ENCODE measurements at places on chromosomes 12 and 14. TPM values are rescaled to one million over a fixed set of nuclear protein-coding genes. Genes with fewer than 3 reads are reported as not detected.

Gene SLC2A14
- not detected for total RNA-seq

GRCh38 chr14:72383865-72384264 is 451.6 kb downstream of the RGS6 start:
- 0 out of 2 replicates have a peak, but pooled peaks cover 6% of the 10 kb centered on the region for H3K27me3 ChIP-seq
- peak overlapping the region; percentile 17 for H3K4me3 ChIP-seq
- H3K27ac ChIP-seq, result no peak overlapping the region
- H3K36me3 ChIP-seq, result no peaks in the 10 kb centered on the region

Gene LTB4R
- 2.4 TPM for total RNA-seq

DNA sequence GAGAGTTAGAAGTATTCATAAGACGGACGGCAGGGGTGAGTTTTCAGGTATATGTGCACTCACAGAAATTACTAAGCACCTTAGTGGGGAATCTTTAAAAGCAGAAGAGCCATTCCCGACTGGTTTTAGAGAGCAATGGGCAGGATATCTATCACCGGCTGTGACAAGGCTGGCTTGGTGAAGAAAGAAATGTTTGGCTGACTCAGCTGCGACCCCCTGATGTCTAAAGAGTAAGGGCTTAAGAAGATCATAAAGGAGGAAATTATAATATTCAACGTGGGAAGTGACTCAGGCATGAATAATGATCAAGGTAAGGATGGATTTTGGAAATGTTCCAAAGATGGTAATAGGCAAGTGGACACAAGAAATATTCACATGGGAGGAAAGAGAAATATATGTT is 407.6 kb downstream of the TMEM132D start:
- no peak overlapping the region for H3K4me3 ChIP-seq
- no peaks in the 10 kb centered on the region for H3K27me3 ChIP-seq
- H3K27ac ChIP-seq, result no peak overlapping the region
- no peaks in the 10 kb centered on the region for H3K4me1 ChIP-seq
- H3K36me3 ChIP-seq, result no peaks in the 10 kb centered on the region

Gene CPNE6
- total RNA-seq, result not detected

DNA sequence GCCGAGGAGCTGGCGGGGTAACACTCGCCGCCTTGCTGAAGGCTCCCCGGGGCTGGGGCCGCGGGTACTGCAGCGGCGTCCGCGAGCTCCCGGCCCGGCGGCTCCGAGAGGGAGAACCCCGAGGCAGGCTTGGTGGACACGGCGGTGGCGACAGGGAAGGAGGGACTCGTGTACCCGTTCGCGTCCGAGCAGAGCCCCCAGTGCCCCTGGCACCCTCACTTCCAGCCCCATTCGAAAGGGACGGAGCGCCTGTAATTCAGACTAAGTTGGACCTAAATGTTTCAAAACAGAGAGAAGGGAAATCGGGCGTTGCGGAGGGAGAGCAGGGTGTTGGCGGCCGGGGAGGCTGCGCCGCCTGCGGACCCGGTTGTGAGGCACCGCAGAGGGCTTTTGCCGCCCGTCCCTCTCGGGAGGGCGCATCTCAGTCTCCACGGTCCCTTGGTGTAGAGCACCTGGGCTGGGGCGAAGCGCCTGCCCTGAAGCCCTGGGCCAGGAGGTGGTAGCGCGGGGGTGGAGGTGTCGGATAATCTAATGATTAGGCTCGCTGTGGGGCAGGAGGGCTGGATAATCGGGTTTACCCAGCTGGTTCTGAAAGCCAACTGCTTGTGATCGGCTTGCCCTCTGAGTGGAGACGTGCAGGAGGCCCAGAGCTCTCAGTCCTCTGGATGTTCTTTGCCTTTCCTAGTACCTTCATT is 771 bp downstream of the DAAM1 start:
- H3K4me1 ChIP-seq, result peaks cover 21% of the 10 kb centered on the region
- H3K36me3 ChIP-seq, result no peaks in the 10 kb centered on the region
- H3K27me3 ChIP-seq, result no peaks in the 10 kb centered on the region
- DNase-seq, result peak; percentile 78
- H3K4me3 ChIP-seq, result peak overlapping the region; percentile 90
- H3K27ac ChIP-seq, result peak overlapping the region; percentile 82

GRCh38 chr14:36797634-36798033 is 136.0 kb downstream of the PAX9 start:
- H3K4me1 ChIP-seq, result no peaks in the 10 kb centered on the region
- no peaks in the 10 kb centered on the region for H3K27me3 ChIP-seq
- H3K36me3 ChIP-seq, result no peaks in the 10 kb centered on the region
- no peak for DNase-seq
- no peak overlapping the region for H3K4me3 ChIP-seq

GRCh38 chr14:53128303-53129028 is 24.7 kb downstream of the DDHD1 start:
- H3K27me3 ChIP-seq, result no peaks in the 10 kb centered on the region
- no peak for DNase-seq
- H3K4me3 ChIP-seq, result no peak overlapping the region
- H3K4me1 ChIP-seq, result peaks cover 28% of the 10 kb centered on the region
- no peaks in the 10 kb centered on the region for H3K36me3 ChIP-seq

- H3K4me1 ChIP-seq, result no peaks in the 10 kb centered on the region
- no peak for DNase-seq
- H3K27ac ChIP-seq, result no peak overlapping the region
- no peaks in the 10 kb centered on the region for H3K27me3 ChIP-seq
- no peak overlapping the region for H3K4me3 ChIP-seq
These were observed 5.9 kb upstream of the ADSS1 start for GRCh38 chr14:104718147-104718546.

Gene IGF1
- 1.4 TPM for total RNA-seq

GRCh38 chr12:14190694-14191093 is 174.8 kb upstream of the ATF7IP start:
- no peak overlapping the region for H3K4me3 ChIP-seq
- peaks cover 10% of the 10 kb centered on the region for H3K27me3 ChIP-seq
- DNase-seq, result no peak
- H3K27ac ChIP-seq, result no peak overlapping the region
- H3K36me3 ChIP-seq, result no peaks in the 10 kb centered on the region

DNA sequence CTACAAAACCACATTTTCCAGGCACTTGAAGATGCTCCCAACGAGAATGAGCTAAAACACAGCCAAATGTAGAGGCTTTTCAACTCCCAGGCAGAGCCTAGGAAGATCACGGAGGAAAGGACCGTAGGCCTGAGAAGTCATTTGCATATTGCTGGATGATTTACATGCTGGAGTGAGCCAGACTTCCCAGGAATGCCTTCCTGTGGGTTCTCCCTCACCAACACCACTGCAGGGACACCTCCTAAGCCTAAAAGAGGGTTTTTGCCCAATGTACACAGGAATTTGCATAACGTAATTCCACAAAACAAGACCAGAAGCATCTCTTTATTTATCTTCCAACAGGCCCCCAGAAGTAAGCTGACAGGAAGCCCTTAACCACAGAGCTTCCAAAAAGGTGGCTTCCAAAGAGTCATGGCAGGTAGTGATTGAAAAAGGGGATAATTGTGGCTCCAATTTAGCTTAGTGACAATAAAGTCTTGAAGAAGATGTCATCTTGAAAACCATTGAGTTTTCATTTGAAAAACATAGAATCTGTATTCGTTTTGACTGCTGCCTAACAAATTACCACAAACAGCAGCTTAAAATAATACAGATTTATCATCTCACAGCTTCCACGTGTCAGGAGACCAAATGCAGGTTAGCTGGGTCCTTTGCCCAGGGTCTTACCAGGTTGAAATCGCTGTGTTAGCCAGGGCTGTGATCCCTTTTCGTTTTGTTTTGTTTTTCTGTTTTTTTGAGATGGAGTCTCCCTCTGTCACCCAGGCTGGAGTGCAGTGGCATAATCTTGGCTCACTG is 116.2 kb downstream of the EGLN3 start:
- H3K4me3 ChIP-seq, result no peak overlapping the region
- DNase-seq, result no peak
- no peaks in the 10 kb centered on the region for H3K4me1 ChIP-seq
- H3K27me3 ChIP-seq, result peaks cover 5% of the 10 kb centered on the region
- H3K36me3 ChIP-seq, result no peaks in the 10 kb centered on the region
